ENCODE measurements at places on chromosomes 3 and 15.

DNA sequence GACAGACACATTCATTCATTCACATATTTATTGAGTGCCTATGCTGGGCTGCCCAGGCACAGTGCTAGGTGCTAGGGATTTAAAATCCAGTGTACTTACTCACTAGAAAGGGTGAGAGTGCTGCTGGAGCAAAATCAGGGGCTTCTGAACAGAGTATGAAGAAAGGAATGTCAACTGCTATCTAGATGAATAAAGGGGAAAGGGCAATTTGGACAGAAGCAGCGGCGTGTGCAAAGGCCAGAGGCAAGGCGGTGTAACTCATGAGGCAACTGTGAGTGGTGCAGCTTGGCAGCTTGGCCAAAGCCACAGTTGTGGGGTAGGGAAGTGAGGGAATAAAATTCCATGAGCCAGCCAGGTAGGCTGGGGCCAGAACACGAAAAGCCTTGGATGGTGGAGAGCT, 76.7 kb downstream of the RAD18 start:
- H3K4me1 ChIP-seq: no peaks in the 10 kb centered on the region
- H3K27ac ChIP-seq: no peak overlapping the region
- no peak overlapping the region for H3K4me3 ChIP-seq
- H3K27me3 ChIP-seq: no peaks in the 10 kb centered on the region
- no peak for DNase-seq

- no peak for DNase-seq
- peaks cover 13% of the 10 kb centered on the region for H3K4me1 ChIP-seq
- no peak overlapping the region for H3K4me3 ChIP-seq
- no peaks in the 10 kb centered on the region for H3K27me3 ChIP-seq
Measured at GRCh38 chr3:150765949-150766720, 3.2 kb upstream of the SIAH2 start.

DNA sequence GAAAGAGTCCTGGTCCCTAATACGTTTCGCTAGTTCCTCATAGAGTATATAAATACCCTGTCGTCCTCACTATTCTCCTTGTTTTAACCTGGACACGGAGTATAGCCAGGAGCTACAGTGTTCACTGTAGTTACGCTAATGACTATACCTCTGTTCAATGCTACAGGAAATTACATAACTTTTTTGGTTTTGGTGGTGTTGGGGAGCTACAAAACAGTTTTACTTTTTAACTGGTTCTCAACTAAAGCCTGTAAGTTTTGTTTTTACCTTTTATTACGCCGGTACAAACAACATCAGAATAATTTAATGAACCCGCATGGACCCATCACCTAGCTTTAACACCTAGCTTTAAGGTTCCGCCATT, 1.5 kb downstream of the LMLN start:
- no peak overlapping the region for H3K27ac ChIP-seq
- no peaks in the 10 kb centered on the region for H3K27me3 ChIP-seq
- H3K4me3 ChIP-seq: no peak overlapping the region
- no peak for DNase-seq

- H3K4me1 ChIP-seq: no peaks in the 10 kb centered on the region
- no peak overlapping the region for H3K27ac ChIP-seq
- H3K36me3 ChIP-seq: no peaks in the 10 kb centered on the region
- H3K27me3 ChIP-seq: no peaks in the 10 kb centered on the region
Measured at GRCh38 chr3:173465112-173465511, 67.6 kb downstream of the NLGN1 start.

GRCh38 chr3:193710286-193711165, 117.5 kb downstream of the OPA1 start:
- H3K27me3 ChIP-seq: no peaks in the 10 kb centered on the region
- no peak for DNase-seq
- H3K4me3 ChIP-seq: no peak overlapping the region
- H3K27ac ChIP-seq: no peak overlapping the region
- H3K36me3 ChIP-seq: no peaks in the 10 kb centered on the region

DNA sequence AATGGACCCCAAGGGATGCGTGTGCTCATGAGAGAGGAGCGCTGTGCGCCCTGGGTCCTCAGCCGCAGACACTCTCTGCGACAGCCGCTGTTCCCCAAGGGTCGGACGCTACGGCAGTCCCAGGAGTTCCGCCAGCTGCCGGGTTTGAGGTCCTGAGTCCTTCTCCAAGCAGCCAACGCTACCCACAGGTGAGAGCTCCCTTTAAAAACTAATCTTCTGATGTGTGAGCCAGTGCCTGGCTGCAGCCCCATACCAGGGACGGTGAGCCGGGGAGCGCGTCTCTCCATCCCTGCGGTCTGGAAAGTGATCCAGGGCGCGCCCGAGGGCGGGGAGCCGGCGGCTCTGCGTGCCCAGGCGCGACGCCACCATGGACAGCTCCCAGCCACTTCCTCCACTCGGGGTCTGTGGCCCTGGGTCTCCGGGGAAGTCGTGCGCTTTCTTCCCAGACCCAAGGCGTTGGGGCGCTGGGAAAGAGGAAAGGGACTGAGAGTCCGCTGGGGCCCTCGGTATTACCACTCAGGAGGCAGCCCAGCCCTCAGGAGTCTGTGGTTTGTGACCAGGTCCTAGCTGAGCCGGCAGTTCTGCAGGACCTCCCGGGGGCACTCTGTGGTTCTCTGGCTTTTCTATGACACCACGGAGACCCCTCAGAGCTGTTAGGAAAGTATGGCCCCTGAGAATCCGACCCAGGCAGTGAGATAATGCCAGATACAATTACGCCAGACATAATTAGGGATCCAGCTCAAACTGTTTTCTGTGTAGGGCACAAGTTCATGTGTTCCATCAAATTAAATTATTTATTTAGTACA, 1.4 kb downstream of the CEMIP start:
- peaks cover 36% of the 10 kb centered on the region for H3K4me1 ChIP-seq
- H3K36me3 ChIP-seq: no peaks in the 10 kb centered on the region
- H3K27me3 ChIP-seq: no peaks in the 10 kb centered on the region

Measured in vagina (tissue), 2 donors.